LHCN-M2 (cell line): ENCODE measurements at places on chromosomes 7 and 10. TPM values are rescaled to one million over a fixed set of nuclear protein-coding genes. Genes with fewer than 3 reads are reported as not detected.

DNA sequence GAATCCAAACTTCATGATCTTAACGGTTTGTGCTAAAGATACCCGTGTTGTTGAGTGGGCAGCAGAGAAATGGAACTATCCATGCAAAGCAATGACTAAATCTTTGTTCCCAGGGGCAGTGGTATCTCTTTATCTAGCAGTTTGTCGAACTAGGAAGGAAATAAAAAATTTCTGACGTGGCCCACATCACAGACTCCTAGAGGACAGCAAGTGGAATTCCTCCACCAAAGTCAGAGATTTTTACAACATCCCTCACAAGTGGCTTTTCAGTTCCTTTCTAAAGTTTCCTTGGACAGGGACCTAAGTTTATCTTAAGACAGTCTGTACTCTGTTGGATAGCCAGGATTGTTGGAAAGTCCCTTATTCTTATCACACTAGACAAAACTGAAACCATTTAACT lies 136.0 kb downstream of the RAPGEF5 start:
- DNase-seq = no peak

GRCh38 chr7:80699045-80699638 lies 60.7 kb downstream of the CD36 start:
- peak; percentile 75 for DNase-seq

DNA sequence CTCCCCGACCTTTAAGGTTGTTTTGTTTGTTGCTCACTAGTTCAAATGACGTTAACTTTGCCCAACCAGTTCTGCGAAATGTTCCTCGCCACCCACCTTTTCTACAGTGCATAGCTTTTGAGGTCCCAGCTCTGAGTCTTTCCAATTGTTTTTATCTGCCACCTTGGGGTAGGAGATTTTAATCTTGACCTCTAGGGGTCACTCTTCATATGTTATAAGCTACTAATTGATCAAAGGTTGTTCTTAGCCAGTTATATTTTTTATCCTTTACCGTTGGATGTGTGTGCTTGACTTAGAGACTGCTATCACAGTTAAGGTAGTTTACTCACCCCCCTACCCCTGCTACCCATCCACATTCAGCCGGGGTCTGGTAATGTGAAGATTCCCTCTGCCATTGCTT lies 372.4 kb downstream of the SUGCT start:
- DNase-seq = no peak

DNA sequence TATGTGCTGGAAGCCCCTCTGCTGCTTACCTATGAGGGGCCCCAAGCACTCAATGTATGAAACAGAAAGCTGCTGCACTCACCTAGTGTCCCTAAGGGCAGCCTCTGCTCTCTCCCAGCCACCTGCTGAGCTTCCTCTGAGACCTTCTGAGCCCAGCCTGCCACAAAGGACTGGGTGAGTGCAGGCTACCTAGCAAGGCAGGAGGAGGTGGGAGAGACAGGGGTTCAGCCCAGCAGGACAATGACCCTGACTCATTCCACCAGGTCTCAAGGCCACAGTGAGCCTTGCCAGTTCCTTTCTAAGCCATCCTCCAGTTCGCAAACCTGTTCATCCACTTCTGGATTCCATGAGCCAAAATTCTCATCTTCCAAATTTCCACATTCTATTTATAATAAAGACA lies 16.3 kb downstream of the VOPP1 start:
- DNase-seq = no peak

GRCh38 chr7:37816922-37817590 lies 31.3 kb upstream of the NME8 start:
- DNase-seq = no peak

DNA sequence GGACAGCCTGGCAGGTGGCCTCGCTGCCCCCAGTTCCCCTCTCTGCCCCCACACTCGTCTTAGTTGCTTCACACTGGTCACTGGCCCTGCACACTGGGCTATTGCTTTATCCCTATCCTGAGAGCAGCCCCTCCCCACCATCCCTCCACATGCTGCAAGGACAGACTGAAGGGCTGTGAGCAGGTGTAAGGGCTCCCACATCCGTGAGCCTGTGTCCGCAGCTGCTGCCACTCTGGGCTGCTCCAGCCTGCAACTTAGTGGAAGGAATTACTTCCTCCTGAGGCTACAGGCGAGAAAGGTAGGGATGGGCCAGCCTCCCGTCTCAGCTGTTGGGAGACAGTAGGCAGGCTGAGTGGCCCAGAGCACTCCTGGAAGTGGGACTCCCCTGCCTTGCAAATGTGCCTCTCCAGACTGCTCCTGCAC lies 3.8 kb downstream of the RARRES2 start:
- no peak for DNase-seq

- DNase-seq = no peak
These were observed 3.4 kb downstream of the ADCYAP1R1 start for GRCh38 chr7:31055471-31055870.

DNA sequence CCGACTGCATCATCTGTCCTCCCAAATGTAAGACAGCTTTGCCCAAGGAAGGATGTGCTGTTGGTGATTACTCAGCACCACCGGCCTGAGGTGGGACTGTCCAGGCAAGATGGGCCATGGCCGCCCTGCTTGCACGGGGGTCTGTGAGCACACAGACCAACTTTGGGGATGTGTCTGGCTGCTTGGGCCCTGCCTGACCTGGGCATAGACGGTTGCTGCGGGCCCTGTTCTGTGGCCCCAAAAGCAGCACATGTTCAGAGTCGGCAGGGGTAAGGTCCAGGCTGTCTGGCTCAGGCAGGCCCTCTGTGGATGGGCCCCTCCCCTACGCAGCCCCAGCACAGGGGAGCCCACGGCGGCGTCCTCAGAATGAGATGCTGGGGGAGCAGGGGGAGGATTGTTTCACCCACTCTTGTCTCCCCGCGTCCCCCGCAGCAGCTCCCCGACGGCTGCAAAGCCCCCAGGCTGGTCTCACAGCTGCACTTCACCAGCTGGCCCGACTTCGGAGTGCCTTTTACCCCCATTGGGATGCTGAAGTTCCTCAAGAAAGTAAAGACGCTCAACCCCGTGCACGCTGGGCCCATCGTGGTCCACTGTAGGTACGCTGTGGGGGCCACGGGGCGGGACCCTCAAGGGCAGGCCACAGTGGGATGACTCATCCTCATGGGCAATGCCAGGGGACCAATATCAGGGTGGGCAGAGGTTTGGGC lies 58.4 kb downstream of the MKI67 start:
- no peak for DNase-seq

DNA sequence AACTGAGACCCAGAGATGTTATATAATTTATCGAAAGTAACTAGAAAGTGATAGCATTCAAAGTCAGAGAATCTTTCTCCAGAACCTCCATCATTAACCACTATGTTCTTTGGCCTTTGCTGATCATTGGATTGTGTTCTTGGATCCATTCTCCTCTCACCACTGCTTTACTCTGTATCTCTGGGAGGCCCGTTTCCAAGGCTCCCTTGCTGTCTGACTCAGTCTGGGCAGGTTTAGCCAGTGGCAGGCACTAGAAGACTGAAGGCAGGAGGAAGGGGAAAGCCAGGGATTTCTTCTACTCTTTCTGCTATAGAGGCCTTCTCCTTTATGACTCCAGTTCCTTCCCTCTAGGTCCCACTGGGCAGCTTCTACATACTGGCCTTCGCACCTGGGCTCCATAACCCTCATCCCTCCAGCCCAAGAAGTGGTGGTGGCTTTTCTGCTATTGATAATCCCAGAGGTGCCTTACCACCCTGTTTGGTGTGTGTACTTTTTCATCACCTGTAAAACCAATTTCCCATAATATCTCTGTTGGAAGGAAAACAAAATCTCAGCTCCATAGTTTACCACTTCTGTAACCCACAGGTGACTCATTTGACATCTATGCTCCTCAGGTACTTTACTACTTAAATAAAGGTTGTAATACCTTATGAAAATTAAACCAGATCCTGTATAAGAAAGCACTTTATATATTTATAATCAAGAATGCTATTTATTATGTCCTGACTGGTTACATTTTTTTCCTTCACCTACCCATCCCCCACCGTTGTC lies 36.0 kb downstream of the BCAP29 start:
- no peak for DNase-seq

GRCh38 chr10:96721207-96721572 lies 876 bp upstream of the PIK3AP1 start:
- DNase-seq = no peak

DNA sequence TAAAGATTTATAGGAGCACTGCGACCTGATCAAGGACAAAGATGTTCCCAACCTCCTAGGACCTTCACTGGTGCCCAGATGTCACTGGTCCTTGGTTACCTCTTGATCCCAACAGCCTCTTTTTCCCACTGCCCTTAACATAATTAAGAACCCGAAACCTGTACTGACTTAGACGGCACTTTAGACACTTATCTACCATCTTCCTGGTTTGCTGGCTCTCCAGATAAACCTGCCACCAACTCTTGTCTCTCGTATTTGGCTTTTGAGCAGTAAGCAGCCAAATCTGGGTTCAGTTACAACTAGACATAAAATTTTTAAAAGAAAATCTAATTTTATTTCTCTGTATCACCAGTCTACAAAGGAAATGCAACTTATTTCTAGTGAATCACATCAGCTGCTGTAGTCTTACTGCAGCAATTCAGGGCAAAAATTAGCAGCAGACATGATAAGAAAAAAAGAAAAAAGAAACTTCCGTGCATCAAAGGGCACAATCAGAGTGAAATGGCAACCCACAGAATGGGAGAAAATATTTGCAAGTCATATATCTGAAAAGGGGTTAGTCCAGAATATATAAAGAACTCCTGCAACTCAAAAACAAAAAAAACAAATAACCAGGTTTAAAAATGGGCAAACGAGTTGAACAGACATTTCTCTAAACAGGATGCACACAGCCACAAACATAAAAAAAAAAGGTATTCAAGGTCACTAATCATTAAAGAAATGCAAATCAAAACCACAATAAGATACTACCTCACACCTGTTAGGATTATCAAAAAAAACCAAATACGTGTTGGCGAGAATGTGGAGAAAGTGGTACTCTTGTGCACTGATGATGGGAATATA lies 9.4 kb downstream of the ASB13 start:
- no peak for DNase-seq

DNA sequence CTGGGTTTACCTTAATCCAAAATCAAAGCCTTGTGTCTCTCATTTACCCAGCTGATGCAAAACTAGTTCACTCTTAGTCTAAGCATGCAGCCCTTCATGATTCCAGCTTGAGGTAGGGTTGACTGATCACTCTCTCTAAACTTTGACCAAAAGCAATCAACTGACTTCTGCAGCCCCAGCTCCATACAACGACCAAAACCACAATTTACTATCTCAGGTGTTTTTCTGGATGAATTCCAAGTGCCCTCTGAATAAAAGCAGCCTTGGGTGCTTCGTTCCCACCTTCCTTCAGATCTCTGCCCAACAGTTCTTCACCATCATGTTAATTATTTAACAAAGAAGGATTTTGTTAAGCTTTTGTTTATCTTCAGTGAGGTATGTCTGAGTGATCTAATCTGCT lies 62.6 kb downstream of the CCDC6 start:
- DNase-seq = no peak

DNA sequence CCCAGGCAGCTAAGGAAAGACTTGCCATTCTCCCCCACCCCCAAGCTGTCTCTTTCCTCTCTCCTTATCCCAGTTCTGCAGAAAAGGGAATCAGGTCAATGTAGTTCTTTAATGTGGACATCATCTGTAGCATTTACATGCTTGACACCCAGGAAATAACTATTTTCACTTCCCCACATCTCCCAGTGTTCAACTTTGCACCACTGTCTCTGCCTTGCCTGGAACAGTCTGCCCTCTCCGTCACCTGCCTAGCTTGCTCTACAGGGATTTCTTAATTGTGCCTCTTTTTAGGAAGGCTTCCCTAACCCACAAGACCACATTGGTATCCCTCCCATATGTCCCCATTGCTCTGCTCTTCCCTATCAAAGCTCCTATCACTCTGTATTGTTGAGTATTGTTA lies 45.9 kb upstream of the TOMM7 start:
- DNase-seq = no peak

- DNase-seq = peak; percentile 54
These were observed 6.5 kb upstream of the MCU start for GRCh38 chr10:72685264-72685921.

DNA sequence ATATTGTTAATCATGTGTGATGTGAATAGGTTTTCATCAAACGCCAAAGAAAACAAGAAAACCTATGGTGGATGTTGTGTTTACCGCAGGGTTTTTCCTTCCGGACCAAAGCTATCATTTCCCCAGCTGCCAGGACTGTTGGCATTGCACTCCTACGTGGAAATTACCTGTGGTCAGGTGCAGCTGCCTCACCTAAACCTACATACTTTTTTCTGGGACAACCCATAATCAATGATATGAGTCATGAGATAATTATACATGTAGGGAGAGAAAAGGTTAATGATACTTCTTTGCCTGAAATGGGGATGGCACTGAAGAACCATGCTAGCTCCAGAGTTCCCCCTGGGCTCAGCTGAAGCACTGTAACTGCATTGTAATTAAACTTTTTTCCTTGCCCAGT lies 223.6 kb upstream of the SEMA3E start:
- no peak for DNase-seq

DNA sequence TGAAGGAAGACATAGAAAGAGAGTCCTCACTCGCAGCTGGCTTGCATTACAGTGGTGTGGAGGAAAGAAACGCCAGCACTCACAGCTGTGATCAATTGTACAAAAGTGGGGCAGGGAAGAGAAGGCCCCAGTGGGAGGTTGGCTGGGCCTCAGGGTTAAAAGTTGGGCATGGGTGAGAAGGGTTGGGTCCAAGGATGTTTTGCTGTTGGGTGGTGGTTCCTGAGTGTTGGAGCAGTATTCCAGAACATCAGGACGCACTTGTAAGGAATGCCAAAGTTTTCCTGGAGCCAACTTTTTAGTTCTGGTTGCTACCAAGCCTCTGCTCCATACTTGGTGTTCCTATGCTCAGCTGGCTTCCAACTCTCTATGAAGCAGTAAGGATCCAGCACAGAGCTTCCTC lies 55.4 kb upstream of the MKRN1 start:
- no peak for DNase-seq

DNA sequence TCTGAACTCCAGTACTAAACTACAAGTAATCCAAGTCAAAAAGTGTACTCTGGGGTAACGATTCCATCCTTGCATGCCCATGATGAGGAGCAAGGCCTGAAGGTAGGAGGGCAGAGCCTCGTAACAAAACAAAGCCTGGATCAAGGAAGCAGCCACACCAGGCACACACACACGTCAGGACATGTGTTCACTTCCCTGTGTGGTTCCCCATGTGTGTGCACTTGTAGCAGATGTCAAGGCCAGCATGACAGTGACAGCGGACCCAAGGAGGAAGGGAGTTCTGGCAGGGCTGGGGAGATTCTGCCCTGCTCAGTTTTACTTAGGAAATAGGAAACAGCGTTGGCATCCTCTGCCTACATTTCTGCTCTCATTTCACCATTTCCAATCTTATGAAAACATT lies 92.8 kb downstream of the ALOX5 start:
- DNase-seq = no peak

The EVX1 gene
- not detected in 2 replicates for total RNA-seq

The FGFBP3 gene
- 0.40 and 0.64 TPM in 2 replicates for total RNA-seq

The CTAGE15 gene
- total RNA-seq = 0.46 and 0.71 TPM in 2 replicates

The PSAP gene
- 380 and 455 TPM in 2 replicates for total RNA-seq

The CPN1 gene
- not detected in 2 replicates for total RNA-seq

The PTPRZ1 gene
- total RNA-seq = not detected in 2 replicates

The MCM10 gene
- 26.1 and 29.6 TPM in 2 replicates for total RNA-seq
